GM12878 (cell line): ENCODE measurements at places on chromosomes 1 and 21.

GRCh38 chr21:36089946-36090345, 20.1 kb downstream of the CBR1 start:
- DNase-seq = no peak

DNA sequence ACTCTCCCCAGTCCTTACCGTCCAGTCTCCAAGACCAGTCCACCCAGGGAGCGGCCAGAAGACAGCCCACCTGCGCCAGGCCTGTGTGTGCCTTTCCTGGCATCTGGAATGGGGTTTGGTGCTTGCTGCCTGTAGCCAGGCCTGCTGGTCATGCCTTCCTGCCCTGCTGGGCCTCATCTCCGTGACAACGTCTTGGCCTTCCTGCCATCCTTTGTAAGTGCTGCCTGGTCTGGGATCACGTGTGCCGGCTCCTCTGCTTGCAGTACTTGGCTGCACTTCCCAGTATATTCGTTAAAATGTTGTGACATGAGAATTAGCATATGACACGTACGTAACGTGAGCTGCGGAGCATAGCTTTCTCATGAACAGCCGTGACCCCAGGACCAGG, 145.3 kb upstream of the COL6A1 start:
- DNase-seq = no peak

- no peak for DNase-seq
Measured at GRCh38 chr1:230899841-230900251, 31.5 kb upstream of the C1orf198 start.

- DNase-seq = no peak
Measured at GRCh38 chr1:5861871-5862825, 130.1 kb downstream of the NPHP4 start.

DNA sequence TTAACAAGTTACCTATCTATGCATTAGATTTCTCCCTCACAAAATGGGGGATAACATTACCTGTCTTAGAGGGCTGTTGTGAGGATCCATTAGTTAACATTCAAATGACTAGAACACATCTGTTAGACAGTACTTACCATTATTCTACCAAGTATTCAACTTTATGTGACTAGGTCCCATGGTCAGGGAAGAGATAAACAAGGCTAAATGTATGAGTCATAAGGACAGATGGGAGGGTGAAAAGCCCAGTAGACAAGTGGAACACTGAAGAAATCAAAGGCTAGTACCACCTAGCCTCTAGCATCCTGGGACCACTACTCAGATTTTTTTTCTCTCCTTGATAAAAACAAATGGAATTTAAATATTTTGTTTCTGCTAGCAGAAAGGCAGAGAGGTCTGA, 9.0 kb upstream of the VHLL start:
- no peak for DNase-seq

DNA sequence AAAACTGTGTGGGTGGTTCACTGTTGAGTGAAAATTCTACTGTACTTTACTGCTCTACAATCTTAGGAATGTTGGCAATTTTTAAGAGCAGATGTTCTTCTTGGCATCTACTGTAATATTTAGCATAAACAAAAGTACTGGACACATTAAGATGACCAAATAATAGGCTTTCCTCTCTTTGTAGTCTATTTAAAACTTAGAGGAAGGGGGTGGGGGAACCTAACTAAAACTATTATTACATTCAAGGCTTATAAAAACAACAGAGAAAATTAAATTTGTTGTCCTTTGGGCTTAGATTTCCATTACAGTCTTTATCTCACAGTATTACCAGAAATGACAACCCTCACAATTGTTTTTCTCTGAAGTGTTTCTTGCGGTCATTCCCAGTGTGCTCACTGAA, 181.2 kb downstream of the PLPPR4 start:
- no peak for DNase-seq

DNA sequence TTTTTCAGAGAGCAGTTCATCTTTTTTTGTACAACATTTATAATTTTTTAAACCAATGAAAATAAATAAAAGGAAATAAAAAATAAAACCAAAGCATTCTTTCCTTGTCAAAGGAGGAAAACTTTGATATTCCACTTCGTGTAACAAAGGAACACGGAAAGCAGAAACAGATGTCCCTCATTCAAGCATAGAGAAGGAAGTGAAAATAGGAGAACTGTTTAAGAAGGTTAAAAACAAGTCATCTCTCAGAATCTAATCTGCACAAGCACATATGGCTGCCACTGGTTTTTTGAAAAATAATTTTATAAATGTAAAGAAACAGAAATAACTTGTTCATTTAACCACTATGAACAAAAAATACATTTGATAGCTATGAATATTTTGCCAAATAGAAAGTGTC, 35.9 kb upstream of the ZNF644 start:
- no peak for DNase-seq

DNA sequence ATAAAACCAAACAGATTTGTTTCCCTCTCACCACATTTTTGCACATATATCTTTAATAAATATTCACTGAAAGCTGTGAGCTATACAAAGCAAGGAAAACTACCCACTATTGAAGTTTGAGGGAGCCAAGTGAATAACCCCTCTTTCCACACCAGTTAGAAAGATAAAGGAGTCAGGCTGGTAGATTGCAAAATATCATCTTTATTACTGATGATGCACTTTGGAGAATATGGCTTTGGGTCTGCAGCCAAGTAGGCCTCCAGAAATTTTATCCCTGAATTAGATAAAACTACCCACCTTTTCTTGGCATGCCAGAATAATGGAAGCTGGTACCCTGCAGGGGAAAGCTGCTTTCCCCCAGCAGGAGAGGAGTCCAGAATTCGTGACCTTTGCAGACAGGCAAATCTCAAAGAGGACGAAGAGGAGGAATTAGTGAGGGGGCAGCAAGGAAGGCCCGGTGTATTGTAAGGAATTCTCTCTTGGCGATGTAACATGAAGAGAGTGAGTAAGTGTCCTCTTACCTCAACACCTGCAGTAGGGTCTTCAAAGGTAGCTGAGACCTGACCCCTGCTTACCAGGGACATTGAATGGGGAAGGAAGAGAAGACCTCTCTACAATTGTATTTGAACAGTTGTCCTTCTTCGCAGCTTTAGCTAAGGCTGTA, 84.7 kb downstream of the LRRC8D start:
- DNase-seq = no peak

GRCh38 chr21:32101277-32101676, 177.6 kb downstream of the MIS18A start:
- no peak for DNase-seq

GRCh38 chr21:34080710-34081109, 7.3 kb downstream of the MRPS6 start:
- DNase-seq = no peak

GRCh38 chr1:180524915-180525714, 22.7 kb upstream of the ACBD6 start:
- DNase-seq = no peak

- DNase-seq = no peak
Measured at GRCh38 chr1:10773851-10774614, 22.4 kb downstream of the CASZ1 start.

DNA sequence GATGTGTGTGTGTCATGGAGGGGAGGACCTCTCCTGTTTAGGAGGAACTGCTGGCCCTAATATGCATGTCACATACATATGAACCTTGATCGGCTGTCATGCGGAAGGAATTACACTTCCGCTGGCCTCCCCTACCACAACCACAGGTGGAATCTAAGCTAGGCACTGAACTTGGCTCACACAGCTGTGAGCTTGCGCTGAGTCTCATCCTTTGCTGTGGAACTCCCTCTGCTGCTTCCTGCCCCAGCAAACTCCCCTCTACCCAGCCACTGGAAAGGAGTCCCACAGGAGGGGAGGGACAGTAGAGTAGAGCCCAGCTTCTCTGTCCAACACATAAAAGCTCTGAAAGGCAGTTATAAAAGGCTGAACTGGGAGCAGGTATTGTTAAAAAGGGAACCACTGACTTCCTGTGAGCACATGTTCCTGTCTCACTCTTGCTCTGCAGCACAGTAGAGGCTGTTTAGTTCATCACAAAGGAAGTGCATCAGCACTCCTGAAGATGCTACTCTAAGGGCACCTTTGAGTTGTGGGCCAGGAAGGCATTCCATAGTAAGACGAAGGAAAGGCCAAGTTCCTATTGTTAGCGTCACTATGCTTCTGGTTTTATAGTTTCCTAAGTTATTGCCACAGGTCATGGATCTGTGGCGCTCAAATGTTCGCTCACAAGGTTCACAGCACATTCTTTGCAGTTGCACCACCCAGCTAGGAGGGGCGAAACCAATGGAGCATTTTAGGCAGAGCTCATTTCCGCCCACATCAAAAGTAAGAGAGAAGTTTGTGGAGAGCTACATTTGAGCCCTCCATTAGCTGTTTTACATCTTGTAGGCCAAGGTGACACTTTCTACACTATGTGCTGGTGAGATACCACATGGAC, 17.7 kb upstream of the PTPRC start:
- DNase-seq = peak; percentile 93
